ENCODE measurements at places on chromosomes 13 and 19. TPM values are rescaled to one million over a fixed set of nuclear protein-coding genes. Genes with fewer than 3 reads are reported as not detected.

The LGALS14 gene
- 1.2 TPM for total RNA-seq

DNA sequence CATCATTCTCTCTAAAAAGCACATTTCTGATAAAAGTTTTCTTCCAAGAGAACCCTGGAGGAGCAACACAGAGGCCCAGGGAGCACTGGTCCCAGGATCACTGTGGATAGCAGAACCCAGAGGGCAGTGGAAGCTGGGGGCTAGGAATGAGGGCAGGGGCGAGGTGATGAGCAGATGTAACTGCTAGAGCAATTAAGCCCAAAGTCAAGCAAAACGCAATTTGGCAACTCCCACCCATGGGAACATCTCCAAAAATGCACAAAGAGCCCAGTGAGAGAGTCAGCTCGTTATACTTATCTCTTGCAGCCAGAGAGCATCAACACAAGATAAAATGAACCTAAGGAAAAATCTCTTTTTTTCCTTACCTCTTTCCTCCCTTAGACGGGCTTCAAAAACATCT, 284.2 kb downstream of the TBC1D4 start:
- H3K27ac ChIP-seq: no peak overlapping the region
- H3K4me1 ChIP-seq: no peaks in the 10 kb centered on the region
- no peak for DNase-seq
- no peak overlapping the region for H3K4me3 ChIP-seq
- H3K27me3 ChIP-seq: peaks cover 11% of the 10 kb centered on the region

GRCh38 chr13:113186061-113186900, 22.2 kb downstream of the PCID2 start:
- H3K4me1 ChIP-seq: peaks cover 31% of the 10 kb centered on the region
- peak overlapping the region; percentile 5 for H3K4me3 ChIP-seq
- no peaks in the 10 kb centered on the region for H3K27me3 ChIP-seq

- peaks cover 27% of the 10 kb centered on the region for H3K27me3 ChIP-seq
- H3K4me3 ChIP-seq: no peak within 1 kb of the TSS
- no peaks in the 10 kb centered on the region for H3K36me3 ChIP-seq
- DNase-seq: no peak
Measured at GRCh38 chr19:50952910-50953309, at the start of gene KLK5. Gene KLK5 (minus strand): TSS chr19:50953038. CDS start chr19:50952657, 381 bp downstream.

GRCh38 chr13:112622375-112622774, 34.4 kb upstream of the TUBGCP3 start:
- H3K27me3 ChIP-seq: no peaks in the 10 kb centered on the region
- no peaks in the 10 kb centered on the region for H3K4me1 ChIP-seq
- DNase-seq: no peak
- no peaks in the 10 kb centered on the region for H3K36me3 ChIP-seq
- H3K4me3 ChIP-seq: no peak overlapping the region

DNA sequence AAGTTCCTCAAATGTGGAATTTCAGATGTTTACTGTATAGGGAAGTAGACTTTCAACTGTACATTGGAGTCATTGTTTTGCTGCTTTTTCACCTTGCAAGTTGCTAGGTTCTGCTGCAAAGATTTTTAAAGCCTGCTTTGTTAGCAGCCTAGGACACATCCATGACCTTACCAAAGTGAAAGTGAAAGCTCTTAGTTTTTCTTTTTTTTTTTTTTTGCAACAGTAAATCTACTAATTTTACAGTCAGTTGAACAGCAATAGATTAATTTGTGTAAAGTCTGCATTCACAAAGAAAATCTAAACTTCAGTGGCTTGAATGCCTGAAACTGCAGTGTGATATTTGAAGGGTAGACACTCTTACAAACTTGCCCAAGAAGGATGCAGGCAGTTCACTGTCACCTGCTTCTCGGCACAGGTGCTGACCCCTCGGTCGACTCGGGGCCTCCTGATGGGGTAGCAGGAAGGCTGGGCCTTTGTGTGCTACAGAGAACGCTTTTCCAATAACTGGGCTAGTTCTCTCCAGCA, 5.0 kb upstream of the MTIF3 start:
- peak overlapping the region; percentile 88 for H3K4me3 ChIP-seq
- H3K4me1 ChIP-seq: peaks cover 27% of the 10 kb centered on the region
- H3K27me3 ChIP-seq: no peaks in the 10 kb centered on the region
- DNase-seq: peak; percentile 39
- peak overlapping the region; percentile 94 for H3K27ac ChIP-seq

DNA sequence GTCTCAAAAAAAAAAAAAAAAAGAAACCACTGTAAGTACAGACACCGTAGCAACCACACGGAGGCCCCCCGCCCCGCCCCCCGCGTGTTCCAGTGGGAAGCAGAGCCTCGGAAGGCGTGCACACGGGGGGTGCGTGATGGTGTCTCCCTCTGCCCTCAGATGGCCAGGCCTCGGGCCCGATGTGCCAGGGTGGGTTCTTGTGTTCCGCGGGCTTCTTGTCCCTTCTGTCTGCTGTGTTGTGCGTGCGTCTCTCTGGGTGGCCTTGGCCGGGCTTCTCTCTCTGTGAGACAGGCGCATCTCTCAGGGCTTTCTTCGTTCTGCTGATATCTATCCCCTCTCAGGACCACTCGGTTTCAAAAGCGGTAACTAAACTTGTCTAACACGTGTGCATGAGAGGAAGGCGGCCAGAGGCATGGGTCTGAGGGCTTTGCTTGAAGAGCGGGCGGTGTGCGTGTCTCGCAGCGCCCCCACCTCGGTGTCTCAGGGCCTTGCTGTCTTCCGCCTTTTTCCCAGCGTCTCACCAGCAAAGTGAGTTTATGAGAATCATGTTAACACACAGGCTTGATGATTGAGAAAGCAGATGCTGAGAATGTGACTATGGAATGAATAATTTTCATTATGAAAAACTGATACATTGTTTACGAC, 12.6 kb downstream of the ATP11A start:
- H3K4me1 ChIP-seq: peaks cover 39% of the 10 kb centered on the region
- H3K36me3 ChIP-seq: peaks cover 5% of the 10 kb centered on the region
- no peaks in the 10 kb centered on the region for H3K27me3 ChIP-seq
- H3K4me3 ChIP-seq: no peak overlapping the region
- no peak for DNase-seq

DNA sequence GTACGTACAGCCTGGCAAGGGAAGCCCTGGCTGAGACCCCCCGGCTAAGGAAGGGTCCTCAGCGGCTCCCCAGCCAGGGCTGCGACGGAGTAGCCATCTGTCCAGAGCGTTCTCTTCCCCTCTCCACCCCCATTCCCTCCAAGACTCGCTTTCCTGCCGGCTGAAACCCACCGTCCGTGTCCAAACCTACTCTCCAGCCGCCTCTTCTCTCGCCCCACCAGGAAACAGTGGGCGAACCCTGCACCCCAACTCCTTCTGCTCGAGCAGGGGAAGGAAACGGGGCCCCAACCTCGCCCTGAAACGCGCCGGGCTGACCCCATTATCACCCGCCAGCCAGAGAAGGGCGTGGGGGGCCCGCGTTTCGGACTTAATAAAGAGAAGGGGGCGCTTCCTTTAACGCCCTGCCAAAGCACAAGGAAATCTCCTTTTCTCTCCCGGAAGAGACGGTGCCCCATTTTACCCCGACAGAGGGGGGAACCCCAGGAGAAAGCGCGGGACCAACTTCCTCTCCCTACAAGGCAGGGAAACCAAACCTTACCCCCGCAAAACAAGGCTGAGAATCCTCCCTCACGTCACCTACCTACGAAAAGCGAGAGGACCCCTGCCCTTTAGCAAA, 2.5 kb downstream of the ZC3H4 start:
- H3K27me3 ChIP-seq: no peaks in the 10 kb centered on the region
- peak overlapping the region; percentile 100 for H3K27ac ChIP-seq
- H3K4me3 ChIP-seq: peak overlapping the region; percentile 99
- peaks cover 47% of the 10 kb centered on the region for H3K4me1 ChIP-seq
- H3K36me3 ChIP-seq: peaks cover 41% of the 10 kb centered on the region

The TMEM38A gene
- 0.49 TPM for total RNA-seq

DNA sequence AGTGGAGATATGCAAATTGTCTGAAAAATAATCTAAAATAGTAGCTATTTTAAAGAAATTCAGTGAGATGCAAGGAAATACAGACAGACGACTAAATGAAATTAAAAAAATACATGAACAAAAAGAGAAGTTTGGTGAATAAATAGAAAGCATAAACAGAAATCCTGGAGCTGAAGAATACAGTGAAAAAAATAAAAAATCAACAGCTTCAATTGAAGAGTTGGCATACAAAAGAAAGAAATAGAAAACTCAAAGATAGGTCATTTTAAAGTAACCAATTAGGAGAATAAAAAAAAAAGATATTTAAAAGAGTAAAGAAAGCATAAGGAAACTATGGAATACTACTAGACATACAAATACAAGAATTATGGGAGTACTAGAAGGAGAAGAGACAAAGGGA, 2191.5 kb upstream of the PCDH20 start:
- DNase-seq: no peak
- no peak overlapping the region for H3K27ac ChIP-seq
- no peaks in the 10 kb centered on the region for H3K27me3 ChIP-seq
- H3K4me1 ChIP-seq: no peaks in the 10 kb centered on the region

The FBXO27 gene
- total RNA-seq: 1.0 TPM

DNA sequence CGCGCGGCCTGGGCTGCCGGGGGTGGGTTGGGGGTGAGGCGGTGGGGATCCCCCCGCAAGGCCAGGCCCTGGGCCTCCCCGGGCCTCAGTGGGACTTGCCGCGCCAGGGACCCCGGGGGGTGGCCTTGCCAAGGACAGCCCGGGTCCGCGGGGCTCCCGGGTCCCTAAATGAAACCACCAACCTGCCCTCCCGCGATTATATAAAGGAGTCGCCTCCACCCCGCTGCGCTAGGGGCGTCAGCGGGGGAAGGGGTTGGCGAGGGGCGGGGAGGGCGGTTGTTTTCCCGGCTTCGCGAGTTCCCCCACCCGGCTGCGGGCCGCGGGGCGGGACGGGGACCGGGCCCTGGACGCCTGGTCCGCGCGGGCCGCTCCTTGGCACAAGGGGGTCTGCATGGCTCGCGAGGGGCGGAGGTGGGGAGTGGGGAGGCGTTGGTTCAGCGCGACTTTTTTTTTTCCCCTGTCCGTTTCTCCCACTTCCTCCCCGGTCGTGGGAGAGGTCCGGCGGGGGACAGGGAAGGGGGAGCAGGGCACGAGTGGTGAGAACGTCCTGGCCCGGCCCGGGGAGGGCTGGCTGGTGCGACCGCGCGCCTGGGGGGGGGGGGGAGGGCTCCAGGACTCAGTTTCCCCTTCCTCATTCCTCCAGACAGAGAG, 822 bp upstream of the ZBTB7A start:
- peak overlapping the region; percentile 69 for H3K4me3 ChIP-seq
- H3K27me3 ChIP-seq: no peaks in the 10 kb centered on the region
- H3K36me3 ChIP-seq: no peaks in the 10 kb centered on the region
- no peak for DNase-seq
- H3K4me1 ChIP-seq: peaks cover 30% of the 10 kb centered on the region

DNA sequence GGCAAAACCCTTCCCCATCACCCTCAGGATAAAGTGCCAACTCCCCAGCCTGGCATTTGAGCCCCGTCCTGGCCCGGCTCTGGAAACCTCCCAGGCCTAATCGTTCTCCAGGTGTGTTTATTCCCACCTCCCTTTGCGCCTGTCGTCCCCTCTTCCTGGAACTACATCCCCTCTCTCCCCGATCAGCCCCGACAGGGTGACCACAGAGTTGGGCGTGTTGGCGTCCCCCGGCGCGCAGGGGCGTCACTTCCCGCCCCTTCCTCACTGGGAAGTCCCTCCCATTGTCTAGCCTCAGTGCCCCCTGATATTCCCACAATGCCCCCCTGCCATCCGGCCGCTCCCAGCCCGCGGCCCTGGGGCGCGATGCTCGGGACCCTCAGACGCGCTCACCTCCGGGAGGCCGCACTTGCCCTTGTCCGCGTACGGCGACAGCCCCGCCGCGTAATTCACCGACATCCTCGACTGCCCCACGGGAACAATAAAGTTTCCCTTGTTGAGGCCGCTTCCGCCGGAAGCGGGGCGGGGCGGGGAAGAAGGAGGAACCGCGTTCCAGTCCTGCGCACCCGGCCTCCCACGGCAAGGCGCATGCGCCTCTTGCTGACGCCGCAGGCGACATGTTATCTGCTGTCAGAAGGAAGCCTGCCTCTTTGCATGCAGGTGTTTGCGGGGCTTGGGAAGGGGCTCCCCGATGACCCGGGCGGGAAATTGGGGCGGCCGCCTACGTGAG, at the start of the genes ANKRD24 and SIRT6:
TSS of gene ANKRD24 (plus strand) at position 606 of the 727 bp plus-strand sequence. CDS start 3,737 bp downstream, outside the sequence.
TSS of gene SIRT6 (minus strand) at position 480 of the 727 bp plus-strand sequence. CDS start at position 456, 24 bp downstream.
- DNase-seq: peak; percentile 97
- H3K27me3 ChIP-seq: no peaks in the 10 kb centered on the region
- H3K27ac ChIP-seq: peak within 1 kb of the TSS; percentile 93
- H3K36me3 ChIP-seq: peaks cover 10% of the 10 kb centered on the region
- peaks cover 34% of the 10 kb centered on the region for H3K4me1 ChIP-seq
- H3K4me3 ChIP-seq: peak within 1 kb of the TSS; percentile 97

Measured in activated naive CD4-positive, alpha-beta T cell treated with anti-CD3 and anti-CD28 coated beads for 36 hours (primary cell).